ENCODE measurements at places on chromosomes 2 and 18.

DNA sequence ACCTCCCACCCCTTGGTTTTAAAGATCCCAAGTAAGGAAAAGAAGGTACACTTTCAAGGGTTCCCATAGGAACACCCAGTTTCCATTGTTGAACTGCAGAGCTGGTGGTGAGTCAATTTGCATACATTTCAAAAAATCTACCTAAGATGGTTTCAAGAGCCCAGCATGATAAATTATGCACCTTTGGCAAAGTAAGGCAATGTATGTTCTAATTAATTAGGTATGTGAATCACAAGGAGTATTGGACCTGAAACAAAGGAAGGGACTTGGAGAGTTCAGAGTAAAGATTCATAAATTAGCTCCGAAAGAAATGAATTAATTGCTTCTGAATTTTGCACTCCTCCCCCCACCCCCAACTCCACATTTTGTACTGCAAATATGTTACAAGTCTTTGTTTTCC, 459.7 kb downstream of the LRATD1 start:
- DNase-seq = no peak

DNA sequence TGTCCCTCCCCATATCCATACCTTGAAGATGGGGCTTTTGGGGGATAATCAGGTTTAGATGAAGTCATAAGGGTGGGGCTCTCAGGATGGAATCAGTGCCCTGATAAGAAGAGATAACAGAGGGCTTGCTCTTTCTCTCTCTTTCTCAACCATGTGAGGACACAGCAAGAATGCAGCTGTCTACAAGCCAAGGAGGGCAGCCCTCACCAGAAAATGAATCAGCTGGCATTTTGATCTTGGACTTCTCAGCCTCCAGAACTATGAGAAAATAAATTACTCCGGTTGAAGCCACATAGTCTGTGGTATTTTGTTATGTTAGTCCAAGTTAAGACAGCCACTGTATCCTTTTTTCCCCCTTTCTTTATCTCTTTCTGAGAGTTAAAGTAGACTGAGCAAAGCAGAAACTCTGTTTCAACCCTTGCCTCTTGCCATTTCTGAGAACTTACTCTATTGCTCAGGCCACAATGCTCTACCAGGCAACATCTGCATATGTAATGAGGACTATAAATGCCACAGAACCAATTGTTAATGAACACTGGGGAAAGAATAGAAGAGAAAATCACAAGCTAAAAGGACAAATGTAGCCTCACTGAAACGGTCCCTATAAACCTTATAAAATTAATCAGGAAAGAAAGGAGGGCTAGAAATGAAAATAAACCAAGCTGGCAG, 56.9 kb downstream of the SRBD1 start:
- no peak for DNase-seq

- no peak for DNase-seq
Measured at GRCh38 chr2:161946489-161947107, 127.4 kb downstream of the DPP4 start.

GRCh38 chr2:233446606-233447305, 92.5 kb downstream of the DGKD start:
- DNase-seq = no peak

DNA sequence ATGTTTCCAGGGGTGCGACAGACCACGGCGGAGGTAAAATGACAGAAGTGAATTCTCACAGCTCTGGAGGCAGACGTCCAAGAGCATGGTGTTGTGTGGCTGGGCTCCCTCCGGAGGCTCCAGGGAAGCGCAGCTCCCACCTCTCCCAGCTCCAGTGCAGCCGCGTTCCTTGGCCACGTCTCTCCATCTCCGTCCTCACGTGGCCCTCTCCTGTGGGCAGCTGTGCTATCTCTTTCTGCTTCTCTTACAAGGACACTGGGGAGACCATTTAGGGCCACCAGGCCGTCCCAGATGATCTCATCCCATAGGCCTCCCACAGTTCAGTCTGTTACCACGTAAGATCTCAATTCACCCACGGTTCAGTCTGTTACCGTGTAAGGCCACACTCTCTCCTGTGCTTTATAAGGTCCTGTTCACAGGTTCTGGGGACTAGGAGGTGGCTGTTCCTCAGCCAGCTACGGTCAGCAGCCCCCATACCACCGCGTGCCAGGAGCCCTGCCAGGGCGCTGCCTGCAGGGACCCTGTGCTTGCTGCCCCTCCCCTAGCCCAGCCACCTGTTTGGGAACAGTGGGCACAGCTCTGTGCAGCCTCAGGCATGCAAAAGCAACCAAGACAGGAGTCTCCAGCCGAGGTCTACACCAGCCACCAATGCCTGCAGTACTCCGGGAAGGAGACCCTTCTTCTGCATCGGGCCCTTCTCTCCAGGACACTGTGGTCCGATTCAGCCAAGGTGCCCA, 2.9 kb upstream of the MAB21L4 start:
- DNase-seq = no peak

All from NCI-H2107 (cell line).